ENCODE measurements at places on chromosomes 12 and 14. TPM values are rescaled to one million over a fixed set of nuclear protein-coding genes. Genes with fewer than 3 reads are reported as not detected.

SMIM41 gene
- not detected for total RNA-seq

SLC8A3 gene
- total RNA-seq = not detected

UNC119B gene
- total RNA-seq = 18.3 TPM

INSM2 gene
- not detected for total RNA-seq

ANKS1B gene
- 0.25 TPM for total RNA-seq

MYH6 gene
- 0.07 TPM for total RNA-seq

KRT2 gene
- total RNA-seq = 0.10 TPM

KCNC2 gene
- not detected for total RNA-seq

FZD10 gene
- total RNA-seq = not detected

DBX2 gene
- not detected for total RNA-seq

DNA sequence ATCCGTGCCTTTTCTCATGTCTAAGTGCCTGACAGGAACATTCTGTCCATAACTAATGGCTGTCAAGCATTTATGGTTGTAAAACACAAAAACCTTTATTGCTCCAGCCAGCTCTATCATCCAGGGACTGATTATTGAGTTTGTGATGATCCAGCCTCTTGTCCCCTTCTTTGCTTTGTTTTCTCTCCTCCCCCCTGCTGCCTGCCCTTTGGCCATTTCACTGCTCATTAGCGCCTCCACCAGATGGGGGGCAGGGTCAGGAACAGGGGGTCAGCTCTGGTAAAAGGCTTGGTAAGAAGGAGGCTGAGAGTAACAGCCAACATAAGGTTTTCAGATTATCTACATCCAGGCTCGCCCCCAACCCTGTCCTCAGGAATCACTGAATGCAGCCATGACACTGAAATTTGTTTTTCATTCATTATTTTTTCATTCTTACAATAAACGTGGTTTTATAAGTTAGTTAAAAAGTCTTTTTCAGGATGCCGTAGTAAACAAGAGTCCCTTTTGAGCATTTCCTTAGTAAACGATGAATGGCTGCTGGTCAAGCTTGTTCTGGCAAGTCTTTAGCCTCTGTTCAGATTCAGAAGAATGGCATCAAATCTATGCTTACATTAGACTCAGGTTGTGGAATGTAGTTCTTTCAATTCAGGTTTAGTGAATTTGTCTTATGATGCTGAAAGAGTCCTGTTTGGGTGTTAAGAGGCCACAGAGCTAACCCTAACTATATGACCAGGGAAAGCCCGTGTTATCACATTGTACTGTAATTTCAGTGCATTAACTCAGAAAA, 21.7 kb downstream of the HMGA2 start:
- DNase-seq = no peak

- no peak for DNase-seq
These were observed 12.5 kb downstream of the CFAP251 start for GRCh38 chr12:121930862-121931261.

- no peak for DNase-seq
These were observed 12.1 kb downstream of the NFATC4 start for GRCh38 chr14:24379907-24380730.

DNA sequence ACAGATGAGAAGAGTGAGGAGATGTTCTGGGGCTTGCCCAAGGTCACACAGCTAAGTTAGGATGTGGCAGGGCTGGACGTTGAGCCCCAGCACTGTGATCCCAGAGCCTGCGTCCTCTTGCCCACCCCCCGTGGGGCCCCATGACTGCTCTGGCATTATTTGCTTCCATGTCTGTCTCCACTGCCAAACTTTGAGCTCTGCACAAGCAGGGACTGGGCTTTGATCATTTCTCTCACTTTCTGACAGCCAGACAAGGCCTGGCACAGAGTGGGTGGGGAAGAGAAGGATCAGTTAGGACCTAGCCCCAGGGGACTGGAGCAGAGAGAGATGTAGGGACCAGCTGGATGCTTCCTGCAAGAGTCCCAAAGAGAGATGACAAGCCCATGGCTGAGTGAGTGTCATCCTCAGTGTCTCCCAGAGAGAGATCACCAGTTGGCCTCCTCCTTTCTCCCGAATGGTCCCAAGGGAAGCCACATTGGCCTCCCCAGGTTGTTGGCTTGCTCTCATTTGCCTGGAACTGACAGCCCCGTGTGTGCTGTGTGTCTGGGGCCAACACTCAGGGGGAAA, 126.7 kb upstream of the PWP1 start:
- no peak for DNase-seq

DNA sequence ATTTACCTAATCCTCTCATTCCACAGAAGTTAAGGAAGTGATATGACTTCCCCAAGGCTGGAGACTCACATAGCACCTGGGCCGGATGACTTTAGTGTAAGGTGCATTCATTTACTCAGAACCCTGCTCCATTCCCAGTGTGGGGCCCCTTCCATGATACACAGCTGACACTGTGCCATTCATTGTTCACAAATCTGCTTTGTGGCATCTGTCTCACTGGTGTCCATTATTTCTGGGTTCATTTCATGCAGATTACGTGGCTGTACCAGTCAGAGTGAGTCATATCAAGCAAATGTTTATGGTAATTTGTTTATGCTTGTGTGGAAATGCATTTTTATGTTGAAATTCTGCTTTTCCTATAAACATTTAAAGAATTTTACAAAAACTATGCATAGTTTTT, 5.2 kb downstream of the ANO4 start:
- DNase-seq = no peak

DNA sequence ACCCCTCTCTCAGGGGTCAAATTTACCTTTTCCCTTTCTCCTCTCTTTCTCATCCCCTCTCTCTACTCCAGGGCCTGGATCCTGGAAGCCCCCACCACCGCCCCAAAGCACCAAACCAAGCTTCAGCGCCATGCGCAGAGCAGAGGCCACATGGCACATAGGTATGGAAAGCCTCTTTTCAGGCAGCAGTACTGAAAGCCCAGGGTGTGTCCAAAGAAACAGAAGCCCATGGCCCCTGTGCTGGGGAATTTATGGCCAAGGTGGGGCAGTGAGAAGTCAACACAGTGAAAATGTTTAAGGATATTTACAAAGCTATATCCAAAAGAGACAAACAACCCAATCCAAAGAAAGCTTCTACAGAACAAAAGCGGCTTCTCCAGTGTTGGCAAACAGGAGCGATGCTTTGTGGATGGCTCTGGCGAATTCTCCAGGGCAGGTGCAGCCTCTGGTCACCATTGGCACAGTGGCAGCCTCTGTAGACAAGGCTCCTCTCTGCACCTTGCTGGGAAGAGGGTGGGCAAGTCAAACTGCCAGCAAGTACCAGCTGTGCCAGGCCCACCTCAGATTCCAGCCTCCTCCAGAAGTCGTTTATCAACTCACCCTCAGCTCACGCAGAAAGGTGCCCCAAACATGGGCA, 4.7 kb upstream of the CPNE6 start:
- DNase-seq = no peak

DNA sequence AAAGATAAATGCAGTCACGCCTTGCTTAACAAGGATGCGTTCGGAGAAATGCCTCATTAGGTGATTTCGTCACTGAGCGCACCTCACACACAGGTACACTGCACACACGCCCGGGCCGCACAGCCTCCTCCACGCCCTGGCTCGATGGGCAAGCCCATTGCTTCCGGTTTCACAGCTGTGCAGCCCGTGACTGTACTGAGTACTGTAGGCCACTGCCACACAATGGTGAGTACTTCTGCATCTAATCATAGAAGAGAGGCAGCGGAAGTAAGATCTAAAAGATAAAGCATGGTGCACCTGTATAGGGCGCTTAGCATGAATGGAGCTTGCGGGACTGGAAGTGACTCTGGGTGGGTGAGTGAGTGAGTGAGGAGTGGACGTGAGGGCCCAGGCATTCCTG, 4.3 kb downstream of the RIMBP2 start:
- no peak for DNase-seq

DNA sequence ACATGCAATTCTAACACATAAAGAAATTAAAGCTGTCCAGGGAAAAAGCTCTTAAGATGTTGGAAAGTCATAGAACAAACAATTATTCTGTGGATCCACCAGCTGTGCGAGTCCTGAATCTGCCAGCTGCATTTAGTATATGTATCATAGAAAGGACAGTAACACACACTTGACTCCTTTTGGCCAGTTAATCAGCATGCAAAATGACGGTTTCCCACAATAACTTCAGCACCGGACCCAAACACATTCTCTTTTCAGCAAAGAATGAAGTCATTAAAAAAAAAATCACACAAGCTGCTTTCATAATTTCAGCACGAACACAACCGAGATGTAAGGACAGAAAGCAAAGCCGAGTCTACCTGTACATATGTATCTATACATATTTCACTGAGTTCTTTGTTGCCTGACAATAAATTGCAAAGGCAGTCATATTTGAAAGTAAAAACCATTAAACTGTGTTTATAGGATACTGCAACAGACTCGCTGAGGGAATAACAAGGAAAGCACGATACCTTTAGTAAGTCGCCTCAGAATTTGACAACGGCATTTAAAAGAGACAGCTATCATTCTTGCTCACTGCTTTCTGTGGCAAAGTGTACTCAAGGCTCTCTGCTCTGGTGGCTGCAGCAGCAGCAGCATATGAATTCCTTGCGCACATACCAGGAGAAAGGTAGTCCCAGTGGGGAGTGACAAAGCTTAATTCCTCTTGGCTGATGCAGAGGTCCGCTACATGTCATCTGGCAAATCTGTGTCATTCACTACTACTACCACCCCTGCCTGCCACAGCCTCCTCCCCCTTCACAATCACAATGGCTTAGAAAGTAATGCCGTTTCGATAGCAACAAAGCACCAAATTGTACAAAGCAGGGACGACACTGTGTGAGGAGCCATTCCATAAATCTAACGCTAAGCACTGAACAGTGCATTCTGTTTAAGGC, at the start of gene GRIP1:
TSS of gene GRIP1 (minus strand) at position 739 of the 938 bp plus-strand sequence. CDS start at position 567, 172 bp downstream.
- no peak for DNase-seq

GRCh38 chr14:96409701-96410100, 17.8 kb downstream of the AK7 start:
- DNase-seq = no peak

DNA sequence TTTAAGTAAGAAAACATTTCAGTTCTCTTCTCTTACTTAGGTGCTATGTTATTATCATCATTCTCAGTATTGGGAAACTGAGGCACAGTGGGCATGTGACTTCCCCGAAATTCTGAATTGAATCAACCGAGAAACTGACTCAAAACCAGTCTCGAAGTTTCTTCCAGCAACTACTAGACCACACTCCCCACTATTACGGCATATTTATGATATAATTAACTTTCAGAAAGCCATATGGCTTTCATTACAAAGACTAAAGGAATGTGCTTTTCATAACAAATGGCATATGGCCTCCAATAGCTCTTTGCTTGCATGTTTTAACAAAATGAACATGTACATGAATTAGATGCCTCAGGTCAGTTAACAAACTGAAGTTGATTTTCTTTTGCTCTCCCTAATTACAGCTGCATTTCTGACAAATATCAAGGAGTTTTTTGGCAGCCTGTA, 182.9 kb upstream of the SLC38A2 start:
- no peak for DNase-seq

GRCh38 chr12:1553987-1554982, 40.1 kb downstream of the FBXL14 start:
- DNase-seq = no peak

DNA sequence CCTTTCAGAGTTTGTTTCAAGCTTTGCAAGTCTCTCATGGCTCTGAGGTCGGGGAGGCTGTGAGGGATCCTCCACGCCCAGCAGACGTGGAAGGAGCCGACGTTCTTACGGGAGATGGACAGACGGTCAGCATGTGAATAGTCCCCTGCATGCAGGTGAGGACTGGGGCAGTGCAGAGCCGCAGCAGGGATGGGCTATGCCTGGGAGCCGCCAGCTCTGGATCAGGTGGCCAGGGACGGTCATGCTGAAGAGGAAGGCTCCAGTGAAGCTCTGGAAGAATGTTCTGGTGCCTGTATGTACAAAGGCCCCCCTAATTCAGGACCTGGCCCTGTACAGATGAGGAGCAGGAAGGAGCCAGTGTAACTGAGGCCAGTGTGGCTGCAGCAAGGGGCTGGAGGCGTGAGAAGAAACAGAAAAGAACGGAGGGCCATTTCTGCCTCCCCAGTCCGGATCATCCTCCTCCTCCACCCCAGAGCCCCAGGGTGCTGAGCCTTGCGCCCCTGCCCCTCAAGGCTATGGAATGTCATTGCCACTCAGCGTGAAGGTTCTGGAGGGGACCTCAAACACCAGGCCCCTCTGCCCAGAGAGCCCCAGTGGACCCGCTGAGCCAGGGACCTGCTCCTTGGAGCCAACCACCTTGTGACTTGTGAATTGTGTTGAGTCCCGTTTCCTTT, 96.8 kb upstream of the DIO3 start:
- DNase-seq = no peak

- DNase-seq = no peak
These were observed 101.6 kb downstream of the DAD1 start for GRCh38 chr14:22487401-22487800.

- DNase-seq = no peak
These were observed 622.3 kb downstream of the C12orf50 start for GRCh38 chr12:87406926-87407325.

Data from activated CD4-positive, alpha-beta T cell treated with anti-CD3 and anti-CD28 coated beads, Interleukin-2, amount 10 ng/mL, durations not matched to agents 7 days and 5 days (primary cell).